Activated CD8-positive, alpha-beta memory T cell treated with anti-CD3 and anti-CD28 coated beads, Interleukin-2, amount 50 U/mL, for 4 hours (primary cell): ENCODE measurements at places on chromosomes 4 and X.

DNA sequence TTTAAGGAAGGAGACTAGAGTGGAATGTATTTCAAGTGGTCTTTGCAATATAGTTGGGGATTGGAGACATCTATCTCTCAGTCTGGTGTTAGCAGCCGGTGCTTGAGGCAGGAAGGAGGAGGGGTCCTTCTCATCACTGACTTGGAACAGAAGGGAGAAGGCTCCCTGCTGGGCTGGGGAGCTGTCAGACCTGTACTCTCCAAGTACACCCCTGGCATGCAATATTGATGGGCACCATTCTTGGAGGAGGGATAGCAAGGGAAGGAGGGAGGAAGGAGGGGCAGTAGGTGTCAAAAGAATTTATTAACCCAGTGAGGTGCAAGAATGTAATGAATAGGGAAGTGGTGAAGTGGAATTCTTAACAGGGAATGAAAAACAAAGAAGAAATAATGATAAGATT lies 338.8 kb downstream of the UNC5C start:
- DNase-seq, result no peak

DNA sequence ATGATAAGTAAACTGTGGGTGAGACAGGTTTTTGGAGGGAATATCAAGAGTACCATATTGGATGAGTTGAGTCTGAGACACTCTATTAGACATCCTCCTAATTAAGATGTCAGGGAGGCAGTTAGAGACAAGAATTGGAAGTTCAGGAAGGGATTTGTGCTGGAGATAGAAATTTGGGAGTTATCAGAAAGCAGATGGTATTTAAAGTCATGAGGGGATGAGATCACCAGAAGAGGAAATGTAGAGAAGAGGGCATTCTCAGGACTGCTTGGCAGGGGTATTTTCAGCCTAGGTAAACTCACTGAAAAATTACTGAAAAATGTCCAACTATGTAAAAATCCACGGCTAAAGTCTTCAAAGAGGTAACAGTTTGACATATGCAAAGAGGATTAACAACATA lies 161.6 kb upstream of the PGRMC2 start:
- no peak for DNase-seq

GRCh38 chr4:62670514-62670913 lies 1470.4 kb downstream of the ADGRL3 start:
- no peak for DNase-seq

- no peak for DNase-seq
Observed at GRCh38 chr4:99614491-99614890, 39.9 kb downstream of the MTTP start.

DNA sequence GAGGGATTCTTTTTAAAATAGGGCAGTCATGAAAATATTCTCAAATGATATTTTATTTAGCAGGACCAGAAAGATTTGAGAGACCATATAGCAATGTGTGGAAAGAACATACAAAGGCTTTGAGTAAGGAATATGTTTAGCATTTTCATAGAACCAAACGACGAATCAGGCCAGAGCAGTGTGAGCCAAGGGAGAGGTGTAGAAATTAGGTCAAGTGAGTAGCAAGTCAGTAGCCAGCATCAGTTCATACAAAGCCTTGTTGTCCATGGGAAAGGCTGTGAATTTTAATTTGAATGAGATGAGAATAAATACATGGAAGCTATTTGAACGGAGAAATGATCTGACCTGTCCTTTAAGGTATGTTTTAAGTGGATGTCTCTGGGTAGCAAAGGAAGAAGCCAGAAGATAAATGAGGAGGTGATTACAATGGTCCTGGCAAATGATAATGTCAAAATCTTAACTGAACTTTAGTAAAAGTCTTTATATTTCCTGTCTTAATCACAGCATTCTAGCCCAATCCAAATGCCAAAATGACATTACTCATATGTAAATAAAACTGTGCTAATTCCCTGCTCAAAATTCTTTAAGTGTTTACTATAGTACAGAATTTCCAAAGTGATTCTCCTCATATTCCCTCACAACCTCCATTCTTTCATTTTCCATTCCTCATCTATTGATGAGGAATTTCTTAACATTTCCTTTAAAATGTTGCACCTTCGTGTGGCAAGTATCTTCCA lies 155.7 kb upstream of the SLIT2 start:
- no peak for DNase-seq

GRCh38 chr4:84892950-84893349 lies 73.5 kb downstream of the WDFY3 start:
- DNase-seq, result no peak

- no peak for DNase-seq
Observed at GRCh38 chrX:67730296-67730695, 186.5 kb downstream of the AR start.

DNA sequence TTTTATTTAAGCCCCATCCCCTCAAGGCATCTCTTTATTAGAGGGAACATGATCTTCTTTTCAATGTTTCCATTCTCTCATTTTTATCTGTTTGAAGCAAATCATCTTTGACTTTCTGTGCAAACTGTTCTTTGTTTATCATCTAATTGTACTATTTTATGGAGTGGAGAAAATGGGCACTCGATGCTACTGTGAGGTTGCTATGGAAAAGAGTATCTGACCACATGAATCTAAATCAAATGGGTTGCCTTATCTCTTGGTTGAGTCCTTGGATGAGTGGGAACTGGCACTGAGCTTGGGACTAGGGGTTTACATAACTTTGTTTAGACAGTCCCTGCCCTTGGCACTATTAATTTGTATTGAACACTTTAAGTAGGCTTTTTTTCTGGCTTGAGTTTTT lies 9.1 kb downstream of the OCRL start:
- DNase-seq, result no peak
